ENCODE measurements at places on chromosomes 4 and X. TPM values are rescaled to one million over a fixed set of nuclear protein-coding genes. Genes with fewer than 3 reads are reported as not detected.

The TMEM144 gene
- 23.0 TPM for total RNA-seq

The SLC6A14 gene
- total RNA-seq: not detected

The ADAMTS3 gene
- 1.5 TPM for total RNA-seq

The SLITRK4 gene
- total RNA-seq: 0.77 TPM

The KIAA1210 gene
- total RNA-seq: not detected

The FATE1 gene
- not detected for total RNA-seq

The FRMPD3 gene
- not detected for total RNA-seq

Measured in endothelial cell of umbilical vein (primary cell).